ENCODE measurements at places on chromosomes 5 and 9.

GRCh38 chr5:57216714-57217113, 42.9 kb downstream of the GPBP1 start:
- DNase-seq, result peak; percentile 3

DNA sequence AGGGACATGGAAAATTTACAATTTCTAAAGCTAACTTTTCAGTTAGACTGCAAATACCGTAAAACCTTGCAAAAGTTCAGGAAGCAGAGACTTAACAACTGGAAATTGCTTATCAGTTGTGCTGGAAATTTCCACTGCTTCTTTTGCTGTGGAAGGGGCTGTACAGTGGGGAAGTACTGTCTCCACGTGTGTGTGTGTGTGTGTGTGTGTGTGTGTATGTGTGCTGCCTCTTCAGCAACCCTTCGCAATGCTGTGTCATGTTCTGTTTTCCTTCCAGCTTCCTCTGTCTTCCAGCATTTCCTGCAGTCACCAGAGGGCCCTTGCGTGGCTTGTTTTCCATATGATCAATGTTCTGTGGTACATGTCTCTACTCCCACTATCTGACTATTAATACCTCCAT, 87.5 kb upstream of the RANBP3L start:
- DNase-seq, result no peak

GRCh38 chr5:76104027-76104426, 20.8 kb downstream of the SV2C start:
- DNase-seq, result no peak

- no peak for DNase-seq
Measured at GRCh38 chr5:176995122-176995490, 11.5 kb downstream of the UIMC1 start.

DNA sequence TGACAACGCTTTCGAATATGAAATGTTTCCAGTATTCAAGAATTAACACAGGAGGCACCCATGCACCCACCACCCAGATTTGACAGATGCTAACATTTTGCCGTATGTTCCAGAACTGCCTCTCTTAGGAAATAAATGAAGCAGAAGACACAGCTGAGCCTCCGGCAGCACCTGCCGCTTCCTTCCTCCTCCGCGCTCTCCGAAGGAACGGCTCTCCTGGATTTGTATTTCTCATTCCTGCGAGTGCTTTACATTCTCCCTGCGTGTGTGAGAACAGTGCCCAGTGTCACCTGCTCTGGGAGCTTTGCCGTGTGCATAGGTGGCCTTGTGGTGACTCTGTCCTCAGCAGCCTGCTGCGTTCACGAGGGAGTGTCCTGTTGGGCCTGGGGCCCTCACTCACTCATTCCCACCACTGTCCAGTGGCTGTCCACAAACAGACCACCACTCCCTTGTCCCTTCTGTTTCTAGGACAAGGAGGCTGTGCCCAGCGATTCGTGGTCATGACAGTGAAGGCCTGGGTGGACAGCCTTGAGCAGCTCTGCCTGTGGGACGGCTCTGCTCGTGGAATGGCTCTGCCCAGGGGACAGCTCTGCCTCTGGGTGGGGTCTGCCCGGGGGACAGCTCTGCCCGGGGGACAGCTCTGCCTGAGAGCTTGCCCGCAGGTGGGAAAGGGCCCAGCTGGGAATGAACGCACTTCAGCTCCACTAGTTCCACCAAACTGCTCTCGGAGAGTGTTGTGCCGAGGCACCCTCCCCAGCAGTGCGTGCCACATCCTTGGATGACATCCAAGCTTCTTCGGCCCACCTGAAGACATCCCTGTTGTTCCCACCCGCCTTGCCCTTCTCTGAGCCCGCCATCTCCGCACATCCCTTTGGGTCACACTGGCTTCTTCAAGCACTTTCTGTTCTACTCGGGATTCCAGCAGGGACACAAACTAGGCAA, 170.5 kb upstream of the PPP1R26 start:
- no peak for DNase-seq

DNA sequence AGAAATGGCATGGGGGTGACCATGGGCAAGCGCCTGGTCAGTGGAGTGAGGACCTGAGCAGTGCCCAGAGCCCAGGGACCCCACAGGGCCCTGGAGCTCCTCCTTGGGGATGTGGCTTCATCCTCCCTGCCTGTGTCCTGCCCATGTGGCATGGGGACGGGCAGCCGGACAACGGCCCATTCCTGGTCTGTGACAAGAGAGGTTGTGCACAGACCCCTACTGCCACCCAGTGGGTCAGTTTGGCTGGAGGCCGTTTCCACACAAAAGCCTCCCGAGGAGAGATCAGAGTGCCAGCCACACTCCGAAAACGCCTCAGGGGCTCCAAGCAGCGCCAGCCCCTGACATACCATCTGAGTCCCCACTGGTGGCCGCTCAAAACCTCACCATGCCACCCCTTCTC, 19.8 kb downstream of the SLC6A18 start:
- DNase-seq, result no peak

DNA sequence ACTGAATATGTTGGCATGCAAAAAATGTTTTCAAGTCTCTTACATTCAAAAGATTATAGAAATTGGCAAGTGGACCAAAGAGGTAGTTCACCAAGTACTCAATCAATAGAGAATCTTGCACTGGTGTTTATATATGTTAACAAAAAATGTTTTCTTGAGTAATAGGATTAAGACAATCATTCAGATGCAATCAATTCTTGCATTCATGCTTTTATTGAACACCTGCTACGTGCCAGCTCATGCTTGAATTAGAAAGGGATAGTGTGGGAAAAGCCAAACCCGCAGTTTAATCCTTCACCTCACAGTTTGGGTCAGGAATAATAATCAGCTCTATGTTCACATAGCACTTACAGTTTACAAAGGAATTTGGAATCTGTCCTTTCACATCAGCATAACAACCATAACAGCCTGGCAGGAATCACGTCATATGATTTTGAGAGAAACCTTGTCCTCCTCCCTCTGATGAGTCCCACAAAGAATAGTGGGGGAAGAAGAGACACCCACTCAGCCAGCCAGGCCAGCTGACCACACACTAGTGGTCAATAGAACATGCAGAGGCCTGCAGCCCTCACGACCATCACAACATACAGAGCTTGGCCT, 36.8 kb upstream of the FRRS1L start:
- DNase-seq, result no peak

GRCh38 chr9:83346655-83347420, 191.4 kb downstream of the FRMD3 start:
- DNase-seq, result no peak

DNA sequence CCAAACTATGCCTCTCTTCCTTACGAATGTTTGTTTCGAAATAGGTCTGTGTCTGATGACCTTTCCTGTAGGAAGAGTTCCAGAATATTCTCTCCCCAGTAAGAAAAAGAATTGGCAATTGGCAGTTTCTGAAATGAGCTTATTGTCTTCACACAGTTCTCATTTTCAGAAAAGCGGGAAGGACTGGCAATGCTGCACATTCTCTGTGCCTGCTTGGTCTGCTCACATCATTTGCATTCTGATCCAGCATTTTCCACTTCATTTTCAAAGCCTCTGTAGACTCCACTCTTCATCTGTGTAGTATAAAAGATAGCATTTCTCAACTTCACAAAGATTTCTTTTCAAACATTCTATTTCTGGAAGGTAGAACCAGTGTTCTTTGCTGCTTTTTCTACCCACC, 120.6 kb upstream of the CCDC112 start:
- no peak for DNase-seq

DNA sequence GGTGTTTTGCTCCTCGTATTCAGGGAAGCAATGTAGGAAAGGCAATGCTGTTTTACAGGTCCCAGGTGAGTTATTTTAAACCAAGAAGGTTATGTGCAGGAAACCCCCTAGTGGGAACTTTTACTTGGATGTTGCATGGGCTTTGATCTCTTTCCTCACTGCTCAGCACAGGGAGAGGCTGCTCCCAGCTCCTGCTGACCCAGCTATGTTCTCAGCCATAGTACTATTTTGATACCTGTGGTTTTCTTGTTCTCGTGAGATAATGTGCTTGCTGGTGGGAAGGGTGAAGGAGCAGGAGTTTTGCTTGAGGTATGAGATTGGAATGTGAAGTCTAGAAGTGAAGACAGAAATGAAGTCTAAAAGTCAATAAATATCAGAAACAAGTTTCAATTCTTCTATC, 265.6 kb upstream of the FBXL7 start:
- no peak for DNase-seq

All from GM04503 (cell line).